NCI-H345 (cell line): ENCODE measurements at places on chromosomes 6 and 20.

DNA sequence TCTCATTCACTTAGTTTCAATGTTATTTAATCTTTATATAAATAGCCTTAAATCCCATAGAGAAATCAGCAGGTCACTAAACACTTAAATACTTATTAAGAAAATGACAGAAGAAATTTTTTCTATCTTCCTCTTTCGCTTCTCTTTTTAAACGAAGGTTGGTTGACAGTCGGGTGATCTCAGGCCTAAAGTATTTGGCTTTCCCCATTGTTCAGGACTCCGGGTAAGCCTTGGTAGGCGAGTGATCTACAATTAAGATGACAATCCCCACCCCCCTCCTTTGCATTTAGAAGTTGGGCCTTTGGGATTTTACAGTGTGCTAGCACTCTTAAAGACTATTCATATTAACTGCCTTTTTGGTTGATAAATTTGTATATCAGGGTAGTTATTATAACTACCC, 19.7 kb upstream of the UTRN start:
- DNase-seq: no peak

- no peak for DNase-seq
Measured at GRCh38 chr6:165825256-165825815, 162.3 kb upstream of the PDE10A start.

GRCh38 chr6:68776354-68776753, 141.3 kb downstream of the ADGRB3 start:
- DNase-seq: no peak

GRCh38 chr6:151869787-151870186, 62.3 kb downstream of the ESR1 start:
- no peak for DNase-seq

GRCh38 chr6:36735110-36736071, 37.8 kb downstream of the RAB44 start:
- DNase-seq: peak; percentile 39

GRCh38 chr6:328136-328670, 35.9 kb downstream of the DUSP22 start:
- no peak for DNase-seq

- DNase-seq: no peak
Measured at GRCh38 chr6:93749930-93750329, 330.6 kb upstream of the EPHA7 start.

- DNase-seq: no peak
Measured at GRCh38 chr6:112770308-112770707, 423.2 kb downstream of the RFPL4B start.

GRCh38 chr6:112032728-112033127, 21.2 kb upstream of the CCN6 start:
- no peak for DNase-seq

GRCh38 chr6:125956506-125957390, at the start of gene HINT3:
TSS of gene HINT3 (plus strand) at chr6:125956770. CDS start at chr6:125956978, 208 bp downstream.
- DNase-seq: peak; percentile 98

- peak; percentile 19 for DNase-seq
Measured at GRCh38 chr20:9590189-9590588, 75.8 kb downstream of the LAMP5 start.

DNA sequence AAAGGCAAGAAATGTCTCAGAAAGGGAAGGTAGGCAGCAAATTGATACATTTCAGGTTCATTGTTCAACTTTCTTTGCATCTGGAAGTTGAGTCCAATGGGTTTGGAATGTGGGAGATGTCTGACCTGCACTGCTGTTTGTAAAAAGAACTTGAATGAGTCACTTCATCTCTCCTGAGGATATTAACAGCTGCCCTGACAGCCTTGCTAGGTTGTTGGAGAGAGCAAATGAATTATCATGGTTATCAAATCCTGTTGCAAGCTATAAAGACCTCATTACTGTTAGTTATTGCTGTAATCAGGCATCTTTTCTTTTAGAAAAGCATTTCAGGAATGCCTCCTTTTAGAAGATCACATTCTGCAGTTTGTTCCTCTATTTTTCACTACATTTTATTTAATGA, 23.0 kb upstream of the FLRT3 start:
- no peak for DNase-seq

DNA sequence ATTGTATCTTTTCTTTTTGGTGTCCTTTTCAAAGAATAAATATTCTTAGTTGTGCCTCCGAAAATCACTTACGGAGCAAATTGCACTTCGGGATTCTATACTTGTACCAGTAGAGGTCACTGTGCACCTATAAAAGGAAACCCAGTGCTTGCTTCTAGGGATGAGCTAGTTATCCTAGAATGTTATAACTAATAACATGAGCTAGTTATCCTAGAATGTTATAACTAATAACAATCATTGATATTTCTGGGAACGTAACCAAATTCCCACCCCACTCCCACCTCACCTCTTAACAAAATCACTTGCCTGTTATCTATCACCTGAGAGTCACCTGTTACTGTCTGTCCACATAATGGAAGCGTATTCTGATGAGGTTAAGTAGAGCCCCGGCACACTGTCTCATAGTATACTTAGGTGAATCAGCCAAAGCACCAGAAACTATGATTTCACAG, 126.9 kb upstream of the TIAM2 start:
- DNase-seq: peak; percentile 45

- no peak for DNase-seq
Measured at GRCh38 chr6:162395181-162395580, 332.4 kb downstream of the PRKN start.

- DNase-seq: peak; percentile 75
Measured at GRCh38 chr6:47787620-47788497, 6.0 kb downstream of the OPN5 start.
